Eye (tissue), 1 donor: ENCODE measurements at places on chromosomes 4 and X.

DNA sequence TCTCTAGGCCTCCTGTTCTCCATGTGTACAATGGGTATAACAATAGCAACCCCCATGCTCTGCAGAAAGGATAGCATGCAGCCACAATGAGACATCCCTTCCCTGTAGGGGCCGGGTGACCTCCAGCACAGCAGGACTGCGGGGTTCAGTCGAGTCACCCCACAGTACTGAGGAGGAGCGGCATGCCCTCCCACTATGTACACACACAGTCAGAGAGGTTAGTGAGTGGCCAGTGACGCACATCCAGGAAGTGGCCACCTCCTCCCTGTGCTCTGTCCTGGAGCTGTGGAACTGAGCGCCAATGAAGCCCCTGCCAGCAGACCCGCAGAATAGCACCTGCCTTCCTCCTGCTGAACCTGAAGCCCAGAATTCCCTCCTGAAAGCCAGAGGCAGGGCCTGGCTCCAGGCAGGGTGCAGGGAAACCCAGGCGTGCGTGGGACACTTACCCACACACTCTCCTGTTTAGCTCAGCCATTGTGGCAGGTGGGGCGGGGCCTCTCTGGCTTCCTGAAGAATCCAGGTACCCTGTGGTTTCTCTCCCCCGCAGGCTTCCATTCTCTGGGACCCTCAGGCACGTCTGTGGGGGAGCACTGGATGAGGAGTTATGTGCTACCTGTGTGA, 50.0 kb downstream of the WFS1 start:
- no peak for DNase-seq

GRCh38 chrX:431056-431455, 44.3 kb upstream of the PPP2R3B start:
- peak; percentile 47 for DNase-seq

- DNase-seq = no peak
These were observed 88.3 kb upstream of the BMP2K start for GRCh38 chr4:78687818-78688217.

- no peak for DNase-seq
These were observed 359 bp upstream of the GAB3 start for GRCh38 chrX:154751203-154751668.

- no peak for DNase-seq
These were observed 1958.6 kb downstream of the C4orf33 start for GRCh38 chr4:131054489-131055019.

- DNase-seq = peak; percentile 38
These were observed 551 bp upstream of the ARX start for GRCh38 chrX:25016361-25016671.

- DNase-seq = no peak
These were observed 46.7 kb upstream of the IL2 start for GRCh38 chr4:122503214-122503613.

GRCh38 chrX:130805903-130806302, 97.1 kb downstream of the ENOX2 start:
- no peak for DNase-seq

DNA sequence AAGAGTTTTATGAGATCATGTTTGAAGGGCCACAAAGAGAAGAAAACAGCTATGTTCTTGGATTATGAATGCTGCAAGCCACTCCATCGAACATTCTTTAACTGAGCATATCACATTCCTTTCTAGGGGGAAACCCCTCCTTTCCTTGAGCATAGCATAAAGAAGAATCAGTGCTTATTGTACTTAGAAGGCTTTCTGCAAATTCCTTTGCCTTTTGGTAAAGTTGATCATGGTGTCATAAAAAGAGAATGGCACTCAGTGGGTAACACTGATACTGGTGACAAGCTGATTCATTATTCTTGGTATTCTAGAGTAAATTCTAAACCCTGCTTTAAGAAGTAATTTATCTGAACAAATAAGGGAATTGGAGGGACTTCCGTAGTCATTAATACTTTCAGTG, 88.5 kb upstream of the GPR34 start:
- DNase-seq = peak; percentile 22

GRCh38 chrX:10514891-10515290, 105.5 kb downstream of the MID1 start:
- no peak for DNase-seq

DNA sequence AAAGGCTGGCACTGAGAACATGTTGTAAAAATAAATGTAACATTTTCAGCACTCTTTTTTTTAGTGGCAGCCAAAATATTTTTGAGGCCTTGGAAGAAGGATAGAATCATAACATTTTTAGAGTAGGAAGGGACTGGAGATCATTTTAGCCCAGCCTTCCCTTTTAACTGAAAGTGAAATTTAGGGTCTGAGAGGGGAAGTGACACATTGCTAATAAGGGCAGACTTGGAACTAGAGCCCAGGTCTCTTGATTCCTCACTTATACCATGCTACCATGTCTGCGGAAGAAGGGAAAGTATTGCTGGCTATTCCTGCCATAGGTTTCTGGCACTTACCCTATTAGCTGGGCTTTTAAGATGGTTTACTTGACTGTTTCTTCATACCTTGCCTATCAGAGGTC, 4.8 kb downstream of the WDR44 start:
- DNase-seq = no peak

DNA sequence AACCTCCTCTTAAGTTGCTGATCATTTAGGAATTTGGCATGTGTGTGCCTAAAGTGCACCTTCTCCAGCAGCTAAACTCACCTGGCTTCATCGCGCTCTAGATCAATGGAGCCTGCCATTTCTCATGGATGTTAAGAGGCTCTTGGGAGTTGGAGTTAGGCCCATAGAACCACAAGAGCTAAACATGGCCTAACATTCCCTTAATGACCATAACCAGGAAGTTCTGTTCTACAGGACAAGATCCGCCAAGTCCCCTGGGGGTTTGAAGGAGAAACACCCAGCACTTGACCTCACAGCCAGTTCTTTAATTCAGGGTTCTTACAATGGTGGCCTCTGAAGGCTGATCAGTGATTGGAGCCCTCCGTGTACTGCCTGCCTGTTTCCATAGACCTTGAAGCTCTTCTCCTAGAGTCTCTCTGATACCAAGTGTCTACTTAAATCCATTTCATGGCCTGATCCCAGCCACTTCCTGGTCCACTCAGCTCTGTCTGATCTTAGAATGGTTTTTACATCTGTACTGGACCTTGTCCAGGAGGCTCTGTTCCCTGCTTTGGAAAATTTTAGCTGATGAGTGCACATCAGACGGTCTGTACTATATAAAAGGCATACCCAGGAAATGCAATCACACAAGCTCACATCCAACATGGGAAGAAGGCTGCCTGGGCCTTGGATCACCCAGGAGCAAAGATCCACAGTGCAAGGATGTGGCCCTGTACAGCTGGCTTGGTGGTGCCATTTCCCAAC, 45.1 kb downstream of the RPS3A start:
- DNase-seq = no peak

GRCh38 chrX:78333521-78333920, 6.1 kb upstream of the CYSLTR1 start:
- DNase-seq = no peak

DNA sequence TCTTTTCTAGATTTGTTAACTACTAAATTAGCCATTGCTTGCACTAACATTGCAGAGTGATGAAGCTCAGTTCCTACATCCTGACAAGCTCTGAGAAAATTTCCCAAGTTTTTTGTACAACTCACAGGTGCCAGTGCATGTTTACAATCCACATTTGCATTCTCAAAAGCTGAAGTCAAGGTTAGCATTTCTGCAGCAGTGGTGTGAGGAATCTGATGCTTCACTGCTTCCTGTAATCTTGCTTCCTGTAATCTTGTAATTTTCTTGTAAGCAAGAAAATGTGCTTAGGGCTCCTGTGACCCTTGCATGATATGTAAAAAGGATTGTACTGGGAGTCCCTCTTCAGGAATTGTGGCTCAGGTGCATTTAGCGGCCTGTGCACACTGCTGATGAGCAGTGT, 207.4 kb upstream of the CXCL13 start:
- no peak for DNase-seq

DNA sequence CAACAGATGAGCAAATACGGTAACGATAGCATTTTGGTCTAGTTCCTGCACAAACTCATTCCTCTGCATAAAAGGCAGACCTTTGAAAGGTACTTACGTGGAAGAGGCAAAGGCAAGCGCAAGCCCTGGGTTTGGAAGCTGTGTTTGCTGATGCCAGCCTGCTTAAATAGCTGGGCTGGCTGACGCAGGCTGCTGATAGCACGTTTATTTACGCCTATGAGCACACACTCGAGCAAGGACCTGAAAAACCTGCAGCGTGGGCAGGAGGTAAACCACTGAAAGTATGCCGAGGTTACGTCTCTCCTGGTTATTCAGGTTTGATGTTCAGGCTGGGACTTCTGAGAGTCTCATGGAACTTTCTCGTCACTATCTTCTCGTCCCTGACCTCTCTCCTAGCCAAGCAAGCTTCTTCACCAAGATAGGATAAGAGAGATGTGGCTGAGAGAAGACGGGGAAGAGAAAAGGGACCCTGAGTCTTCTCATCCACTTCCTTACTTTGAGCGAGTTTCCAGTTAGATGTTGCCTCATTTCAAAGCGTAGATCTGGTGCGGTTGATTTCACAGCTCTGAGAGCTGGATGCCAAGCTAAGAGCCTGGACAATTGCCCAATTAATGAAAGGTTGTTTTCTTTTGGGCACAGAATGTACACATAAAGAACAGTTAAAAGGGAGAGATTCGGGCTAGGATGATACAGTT, at the start of gene HOPX:
HOPX (minus strand) TSS at position 139 of the 695 bp plus-strand sequence. CDS start 23,480 bp downstream, outside the sequence.
- peak; percentile 63 for DNase-seq

DNA sequence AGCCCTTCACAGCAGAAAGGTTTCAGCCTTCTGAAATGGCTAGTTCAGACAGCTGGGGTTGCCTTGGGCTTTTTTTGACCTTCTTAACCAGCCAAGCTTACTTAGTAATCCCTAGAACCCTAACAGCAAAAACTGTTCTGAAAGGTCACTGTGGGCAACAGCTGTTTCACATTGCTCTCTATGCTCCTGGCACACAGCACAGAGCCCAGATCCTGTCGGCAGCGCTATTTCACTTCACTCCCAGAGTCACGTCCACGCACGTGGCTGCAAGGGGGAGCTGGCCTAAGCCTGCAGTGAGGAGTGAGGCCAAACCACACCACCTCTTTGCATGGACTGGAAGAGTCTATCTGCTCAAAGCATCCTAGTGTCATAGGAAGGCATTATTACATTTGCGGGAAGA, 32.0 kb upstream of the STS start:
- peak; percentile 6 for DNase-seq

GRCh38 chr4:36220776-36221175, 23.5 kb downstream of the ARAP2 start:
- DNase-seq = no peak

- peak; percentile 30 for DNase-seq
These were observed 19.6 kb upstream of the PLXNB3 start for GRCh38 chrX:153744210-153745066.

DNA sequence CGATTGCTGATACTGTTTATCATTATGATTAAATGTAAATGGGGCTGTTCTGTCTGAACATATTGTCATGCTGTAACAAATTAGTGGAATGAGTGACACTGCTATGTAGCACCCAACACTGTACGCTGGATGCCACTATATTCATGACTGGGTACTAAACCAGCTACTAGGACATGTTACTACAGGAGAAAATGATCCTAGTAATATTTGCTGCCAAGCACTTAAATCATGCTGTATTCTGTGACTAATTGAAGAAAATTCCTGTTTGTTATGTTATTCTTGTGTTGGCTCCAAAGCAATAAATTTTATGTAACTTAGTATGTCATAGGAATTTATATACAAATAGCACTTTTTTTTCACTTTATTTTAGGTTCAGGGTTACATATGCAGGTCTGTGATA, 804.2 kb downstream of the CENPC start:
- no peak for DNase-seq

DNA sequence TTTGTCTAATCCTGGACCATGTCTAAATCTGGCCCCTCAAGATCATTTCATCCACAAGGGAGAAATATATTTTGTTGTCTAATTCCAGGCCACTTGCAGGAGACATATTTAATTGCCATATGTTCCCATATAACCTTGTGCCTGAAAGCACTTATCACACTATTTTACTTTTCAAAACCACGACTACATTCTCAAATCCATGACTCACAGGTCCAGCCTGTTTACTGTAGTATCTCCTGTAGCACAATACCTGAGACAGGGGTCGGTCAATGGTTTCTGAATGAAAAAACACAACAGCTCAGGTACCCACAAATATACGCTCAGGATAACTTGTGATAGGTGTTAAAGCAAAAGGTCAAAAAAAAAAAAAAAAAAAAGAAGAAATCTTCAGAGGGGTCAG, 60.9 kb downstream of the SEC24D start:
- DNase-seq = no peak

- DNase-seq = no peak
These were observed 65.8 kb upstream of the MSN start for GRCh38 chrX:65601530-65602220.

- no peak for DNase-seq
These were observed 66.2 kb downstream of the BEX3 start for GRCh38 chrX:103442536-103442901.

GRCh38 chr4:158599150-158599549, 72.5 kb downstream of the C4orf46 start:
- no peak for DNase-seq

DNA sequence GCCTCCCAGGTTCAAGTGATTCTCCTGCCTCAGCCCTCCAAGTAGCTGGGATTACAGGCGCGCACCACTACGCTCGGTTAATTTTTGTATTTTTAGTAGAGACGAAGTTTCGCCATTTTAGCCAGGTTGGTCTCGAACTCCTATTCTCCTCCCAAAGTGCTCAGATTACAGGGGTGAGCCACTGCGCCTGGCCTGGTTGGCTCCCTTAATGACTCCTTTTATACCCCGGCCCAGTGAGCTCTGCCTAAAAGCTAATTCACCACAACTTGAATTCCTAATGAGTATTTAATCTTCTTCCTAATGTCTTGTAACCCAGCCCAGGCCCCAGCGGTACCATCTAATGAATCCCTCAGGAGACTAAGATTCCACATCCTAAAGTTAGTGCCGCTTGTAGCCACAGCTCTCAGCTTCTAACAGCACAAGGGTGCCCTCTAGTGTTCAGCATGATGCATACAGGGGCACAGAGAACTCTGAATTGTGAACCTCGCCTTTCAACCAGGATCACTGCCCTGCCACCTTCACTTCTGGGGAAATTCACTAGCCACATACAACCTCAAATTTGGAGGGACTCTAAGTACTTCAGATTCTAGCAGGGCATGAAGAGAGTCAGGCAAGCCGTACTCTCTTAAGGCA, 89.5 kb downstream of the OR13H1 start:
- DNase-seq = peak; percentile 76

GRCh38 chr4:176793060-176793605, 411 bp upstream of the VEGFC start:
- DNase-seq = no peak

DNA sequence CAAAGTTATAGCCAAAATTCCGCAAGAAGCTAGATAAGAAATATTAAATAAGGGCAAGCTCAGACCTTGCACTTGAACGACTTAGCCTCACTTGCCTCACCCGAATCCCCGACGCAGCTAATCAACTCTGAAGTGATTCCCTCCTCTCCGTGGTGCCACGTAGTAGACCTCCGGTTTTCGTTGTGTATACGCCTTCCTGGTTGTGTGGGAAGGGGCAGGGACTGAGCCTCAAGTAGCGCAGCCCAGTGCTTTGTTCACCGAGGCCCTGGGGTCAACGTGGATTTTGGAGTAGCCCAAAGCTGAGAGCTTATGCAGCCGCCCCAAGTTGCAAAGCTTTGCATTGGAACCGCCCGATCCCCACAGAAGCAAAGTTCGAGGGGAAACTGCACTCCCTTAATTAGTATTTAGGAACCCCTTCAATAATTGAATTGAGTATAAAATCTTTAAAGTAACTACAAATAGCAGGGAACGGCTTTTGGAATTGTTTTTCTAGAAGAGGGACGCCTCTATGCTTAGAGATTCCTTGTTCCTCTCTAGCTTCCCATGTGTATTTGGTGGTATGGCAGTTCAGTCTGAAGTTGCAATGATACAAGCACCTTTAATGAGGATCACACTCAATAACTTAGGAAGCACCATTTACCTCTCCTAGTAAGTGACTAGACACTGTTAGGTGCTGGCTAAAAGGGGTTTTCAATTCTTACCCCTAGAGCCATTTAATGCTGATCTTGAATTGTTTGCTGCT, 55.7 kb downstream of the LINC00632 start:
- DNase-seq = peak; percentile 59
